ENCODE measurements at places on chromosomes 12 and 14. TPM values are rescaled to one million over a fixed set of nuclear protein-coding genes. Genes with fewer than 3 reads are reported as not detected.

ADGRD1 gene
- 1.4 TPM for total RNA-seq

LTBP2 gene
- 0.15 TPM for total RNA-seq

- no peak for DNase-seq
These were observed 3.0 kb downstream of the NUAK1 start for GRCh38 chr12:106135781-106136180.

SUPT16H gene
- 151 TPM for total RNA-seq

DNA sequence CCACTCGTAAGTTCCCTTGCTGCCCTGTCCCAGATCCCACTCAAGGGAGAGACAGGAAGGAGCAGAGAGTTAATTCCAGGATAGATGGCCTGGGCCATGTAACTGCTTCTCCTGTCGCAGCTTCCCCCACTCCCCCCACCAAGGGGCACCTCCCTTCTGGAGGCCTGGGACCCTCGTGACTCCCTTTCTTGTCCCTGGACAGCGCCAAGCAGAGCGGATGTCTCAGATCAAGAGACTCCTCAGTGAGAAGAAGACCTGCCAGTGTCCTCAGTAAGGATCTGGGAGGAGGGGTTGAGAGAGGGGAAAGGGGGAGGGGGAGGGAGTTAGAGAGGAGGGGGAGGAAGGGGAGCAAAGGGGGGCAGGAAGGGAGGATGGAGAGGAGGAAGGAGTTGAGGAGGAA lies 3.0 kb upstream of the GPR162 start:
- no peak for DNase-seq

CELA1 gene
- total RNA-seq = not detected

- DNase-seq = no peak
These were observed 19.4 kb downstream of the LDHB start for GRCh38 chr12:21638054-21638891.

DNA sequence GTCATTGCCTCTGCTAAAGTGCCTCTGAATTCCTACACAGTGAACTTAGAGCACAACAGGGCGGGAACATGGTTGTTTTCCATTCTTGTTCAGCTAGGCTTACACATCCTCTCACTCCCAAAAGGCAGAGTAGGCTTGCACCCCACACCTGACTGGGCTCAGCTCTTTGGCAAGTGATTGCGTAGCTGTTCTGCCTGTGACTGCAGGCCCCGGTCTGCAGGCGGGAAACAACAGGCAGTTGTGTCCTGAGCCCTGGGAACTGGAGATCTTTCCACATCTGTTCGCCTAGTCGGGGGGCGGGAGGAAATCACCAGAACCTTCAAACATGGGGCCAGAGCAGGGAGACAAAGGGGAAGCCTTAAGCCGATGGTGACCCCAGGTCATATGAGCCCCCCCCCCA lies 274.7 kb downstream of the ZFP36L1 start:
- no peak for DNase-seq

DNA sequence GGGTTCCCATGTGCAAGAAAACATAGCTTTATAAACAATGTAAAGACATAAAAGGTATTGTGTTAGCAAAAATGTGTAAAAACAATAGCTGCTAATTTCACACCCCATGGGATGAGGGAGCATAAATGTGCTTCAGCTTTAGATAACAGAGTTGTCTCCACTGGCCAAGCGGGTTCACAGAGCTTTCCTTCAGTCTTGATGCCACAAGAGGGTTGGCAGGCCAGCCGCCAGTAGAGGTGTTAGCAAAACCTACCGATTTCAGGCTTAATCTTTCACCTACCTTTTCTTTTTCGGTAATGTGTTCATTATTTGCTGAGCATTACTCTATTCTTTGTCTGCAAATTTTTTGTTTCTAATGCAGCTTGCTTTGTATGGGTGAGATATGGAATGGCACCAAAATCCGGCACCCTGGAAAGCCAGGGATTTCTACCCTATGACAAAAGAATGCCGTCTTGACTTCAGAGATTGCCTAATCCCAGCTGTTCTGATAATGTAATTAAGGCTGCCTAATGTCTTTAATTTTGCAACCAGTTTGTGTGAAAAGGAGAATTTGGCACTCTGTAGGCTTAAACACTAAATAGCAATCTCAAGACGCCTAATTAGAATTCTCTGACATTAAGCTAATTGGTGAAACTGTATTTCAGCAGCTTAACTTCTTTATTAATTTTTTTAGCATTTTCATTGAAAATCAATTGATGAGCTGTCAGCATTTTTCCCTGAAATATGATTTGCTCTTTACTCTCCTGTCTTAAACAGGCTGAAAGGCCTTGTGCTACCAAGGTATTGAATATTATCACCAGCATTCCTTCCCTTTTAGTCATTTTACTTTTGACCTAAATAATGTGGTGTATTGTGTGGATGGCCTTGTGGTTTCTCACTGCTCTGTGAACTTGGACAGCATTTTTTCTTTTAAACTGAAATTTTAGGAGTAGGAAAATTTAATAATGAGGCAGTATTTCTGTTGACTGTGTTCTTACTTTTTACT lies 60.7 kb downstream of the POLR3B start:
- DNase-seq = no peak

DNA sequence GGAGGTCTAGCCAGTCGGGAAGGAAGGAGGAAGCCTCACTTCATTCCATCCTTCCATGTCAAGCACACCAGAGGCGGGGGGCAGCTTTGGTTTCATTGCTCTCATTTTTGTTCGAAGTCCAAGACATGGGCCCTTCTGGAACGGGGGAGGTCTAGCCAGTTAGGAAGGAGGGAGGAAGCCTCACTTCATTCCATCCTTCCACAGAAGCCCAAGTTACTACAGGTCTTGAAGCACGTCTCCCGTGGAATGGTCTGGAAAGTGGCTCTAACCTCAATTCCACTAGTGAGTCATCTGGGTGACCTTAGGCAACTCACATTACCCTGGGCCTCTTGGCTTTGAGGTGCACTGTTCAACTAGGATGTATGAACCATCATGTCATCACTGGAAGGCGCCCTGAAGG lies 156.3 kb downstream of the NTF3 start:
- no peak for DNase-seq

CPNE6 gene
- total RNA-seq = not detected

DNA sequence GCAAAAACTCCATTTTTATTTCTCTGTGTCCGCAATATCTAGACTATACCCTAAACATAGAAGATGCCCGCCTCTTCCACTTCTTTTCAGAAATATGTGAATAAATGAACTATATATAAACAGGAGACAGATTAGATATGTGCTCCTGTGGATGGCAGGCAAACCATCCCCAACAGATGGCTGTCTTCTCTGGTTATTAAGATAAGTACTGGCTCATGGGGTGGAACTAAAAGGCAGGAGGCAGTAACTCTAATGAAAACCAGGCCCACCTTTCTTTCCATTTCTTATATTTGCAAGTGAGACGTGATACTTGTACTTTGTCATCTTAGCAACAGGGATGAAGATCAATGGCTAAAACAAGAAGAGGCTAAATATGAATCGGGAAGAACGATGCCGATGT lies 20.2 kb downstream of the E2F7 start:
- DNase-seq = no peak

- no peak for DNase-seq
These were observed 35.0 kb upstream of the PLEK2 start for GRCh38 chr14:67447033-67447381.

GRCh38 chr12:52581066-52581465 lies 7.4 kb upstream of the KRT74 start:
- DNase-seq = no peak

- DNase-seq = no peak
These were observed 18.2 kb upstream of the FIGNL2 start for GRCh38 chr12:51866762-51867161.

LRRIQ1 gene
- not detected for total RNA-seq

- DNase-seq = no peak
These were observed 25.6 kb upstream of the FGF6 start for GRCh38 chr12:4471256-4471655.

GRCh38 chr12:34395056-34396005 lies 373.0 kb downstream of the ALG10 start:
- DNase-seq = no peak

FOXG1 gene
- total RNA-seq = not detected

DNA sequence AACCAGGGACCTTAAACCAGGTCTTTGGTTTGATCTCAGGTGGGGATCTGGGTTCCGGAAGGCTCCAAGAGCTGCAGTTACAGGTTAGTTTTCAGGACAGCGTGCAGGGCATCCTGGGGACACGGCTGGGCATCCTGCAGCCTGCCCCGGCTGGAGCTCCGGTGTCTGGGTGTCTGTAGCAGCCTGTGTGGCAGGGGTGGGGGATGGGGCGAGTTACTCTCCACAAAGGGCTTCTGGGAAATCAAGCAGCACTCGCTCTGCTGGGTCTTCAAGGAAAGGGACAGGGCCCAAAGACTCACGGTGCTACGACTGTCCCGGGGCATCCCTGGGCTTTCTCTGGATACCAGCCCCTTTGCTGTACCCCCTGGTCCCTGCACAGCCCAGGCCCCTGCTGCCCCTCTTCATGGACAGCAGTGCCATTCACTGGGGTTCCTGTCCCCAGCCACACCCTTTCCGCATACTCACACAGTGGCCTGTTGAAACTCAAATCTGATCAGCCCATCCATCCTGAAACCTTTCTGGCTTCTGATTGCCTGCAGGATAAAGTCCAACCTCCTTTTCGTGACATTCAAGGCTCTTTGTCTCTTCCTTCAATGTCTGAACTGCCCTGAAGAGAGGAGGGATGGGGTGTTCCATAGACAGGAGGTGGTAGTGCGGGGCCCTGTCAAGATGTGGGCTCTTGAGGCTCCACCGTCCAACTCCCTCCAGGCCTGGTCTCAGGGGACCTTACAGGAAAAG lies 22.2 kb upstream of the PPP1R13B start:
- DNase-seq = no peak

- DNase-seq = peak; percentile 71
These were observed 13.7 kb downstream of the PGF start for GRCh38 chr14:74941676-74942097.

DNA sequence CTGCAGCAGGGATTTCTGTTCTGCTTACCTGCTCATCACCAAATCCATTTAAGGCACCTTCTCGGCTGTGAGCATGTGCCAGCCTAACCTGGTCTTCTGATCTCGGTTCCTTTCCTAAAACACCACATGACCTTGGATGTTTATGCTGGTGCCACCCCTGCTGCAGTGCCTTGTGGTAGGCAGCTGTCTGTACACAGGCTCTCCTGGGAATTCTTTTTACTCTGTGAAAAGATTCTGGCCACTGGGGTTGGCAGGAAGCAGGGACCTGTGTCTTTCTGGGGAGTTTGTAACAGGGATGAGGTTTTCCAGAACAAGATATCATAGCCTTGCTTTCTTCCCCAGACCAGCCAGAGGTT lies 10.4 kb upstream of the PLEKHG3 start:
- no peak for DNase-seq

DNA sequence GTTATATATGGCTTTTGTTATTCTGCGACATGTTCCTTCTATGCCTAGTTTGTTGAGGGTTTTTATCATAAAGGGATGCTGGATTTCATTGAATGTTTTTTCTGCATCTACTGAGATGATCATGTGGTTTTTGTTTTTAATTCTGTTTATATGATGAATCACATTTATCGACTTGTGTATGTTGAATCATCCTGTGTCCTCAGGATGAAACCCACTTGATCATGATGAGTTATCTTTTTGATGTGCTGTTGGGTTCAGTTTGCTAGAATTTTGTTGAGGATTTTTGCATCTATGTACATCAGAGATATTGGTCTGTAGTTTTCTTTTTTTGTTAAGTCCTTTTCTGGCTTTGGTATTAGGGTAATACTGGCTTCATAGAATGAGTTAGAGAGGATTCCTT lies 291.2 kb downstream of the AKAP6 start:
- no peak for DNase-seq

- DNase-seq = no peak
These were observed 56.6 kb downstream of the MAX start for GRCh38 chr14:65045709-65046108.

MYO1H gene
- total RNA-seq = 0.11 TPM

DNA sequence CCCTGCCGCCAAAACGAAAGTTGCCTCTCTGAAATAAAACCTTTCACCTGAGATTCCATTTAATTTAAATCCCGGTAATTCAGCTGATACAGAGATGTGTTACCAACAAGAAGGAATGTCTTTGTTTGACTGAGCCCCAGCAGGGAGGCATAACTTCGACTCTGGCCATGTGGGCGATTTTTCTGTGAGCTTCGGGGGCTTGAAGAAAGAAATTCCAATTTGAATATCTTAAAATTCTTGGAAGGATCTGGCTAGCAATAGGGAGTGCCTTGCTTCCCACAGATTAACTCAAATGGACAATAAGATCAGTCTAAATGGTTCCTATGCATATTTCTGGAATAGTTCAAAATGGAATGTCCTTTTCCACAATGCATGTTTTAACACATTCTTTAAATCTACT lies 252.5 kb upstream of the TMPO start:
- DNase-seq = no peak

- DNase-seq = no peak
These were observed 22.1 kb downstream of the SLC6A13 start for GRCh38 chr12:240566-240965.
